ENCODE measurements at places on chromosomes 2 and 18. TPM values are rescaled to one million over a fixed set of nuclear protein-coding genes. Genes with fewer than 3 reads are reported as not detected.

DNA sequence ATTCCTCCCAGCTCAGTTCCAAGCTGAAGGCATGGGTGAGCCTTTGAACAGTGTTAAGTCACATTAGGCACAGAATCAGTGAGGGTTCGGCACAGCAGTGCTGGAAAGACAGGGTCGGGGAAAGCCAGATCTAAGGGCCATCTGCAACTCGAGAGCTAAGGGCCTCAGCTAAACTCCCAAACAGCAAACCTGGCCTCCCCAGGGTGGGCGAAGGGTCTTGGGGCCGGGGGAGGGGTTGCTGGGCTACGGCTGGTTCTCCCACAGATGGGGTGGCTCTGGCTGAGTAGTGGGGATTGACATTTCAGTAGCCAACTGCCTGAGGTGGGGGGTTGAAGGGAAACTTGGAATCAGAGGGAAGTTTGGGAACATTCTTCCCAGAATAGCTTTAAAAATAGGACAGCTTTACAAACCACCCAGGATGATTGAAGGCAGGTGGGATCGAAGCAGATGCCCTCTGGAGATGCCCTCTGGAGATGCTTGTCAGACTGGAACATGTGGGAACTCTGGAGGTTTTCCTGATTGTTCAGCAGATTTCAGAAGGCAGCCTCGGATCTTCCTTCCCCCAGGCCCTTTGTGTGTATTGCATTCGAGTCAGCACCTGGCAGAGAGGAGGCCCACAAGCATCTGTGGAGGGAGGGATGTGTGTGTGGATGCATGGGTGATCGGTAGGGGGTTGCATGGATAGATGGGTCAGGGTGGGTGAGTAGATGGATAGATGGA is 156.4 kb downstream of the SMAD7 start:
- H3K27ac ChIP-seq, result no peak overlapping the region
- no peaks in the 10 kb centered on the region for H3K27me3 ChIP-seq
- no peaks in the 10 kb centered on the region for H3K4me1 ChIP-seq
- no peak for DNase-seq

Gene COL4A4
- not detected for total RNA-seq

GRCh38 chr18:39019989-39020388 is 1454.4 kb upstream of the CELF4 start:
- H3K4me1 ChIP-seq, result no peaks in the 10 kb centered on the region
- H3K27ac ChIP-seq, result no peak overlapping the region
- no peak overlapping the region for H3K4me3 ChIP-seq
- H3K27me3 ChIP-seq, result no peaks in the 10 kb centered on the region

GRCh38 chr18:76855594-76855993 is 33.2 kb downstream of the ZNF236 start:
- no peak for DNase-seq
- no peak overlapping the region for H3K27ac ChIP-seq
- no peak overlapping the region for H3K4me3 ChIP-seq
- H3K27me3 ChIP-seq, result no peaks in the 10 kb centered on the region

Gene MAIP1
- 27.5 TPM for total RNA-seq

- no peak overlapping the region for H3K4me3 ChIP-seq
- H3K27me3 ChIP-seq, result no peaks in the 10 kb centered on the region
- DNase-seq, result no peak
- peaks cover 16% of the 10 kb centered on the region for H3K4me1 ChIP-seq
Measured at GRCh38 chr2:174026122-174026845, 61.1 kb upstream of the SP3 start.

DNA sequence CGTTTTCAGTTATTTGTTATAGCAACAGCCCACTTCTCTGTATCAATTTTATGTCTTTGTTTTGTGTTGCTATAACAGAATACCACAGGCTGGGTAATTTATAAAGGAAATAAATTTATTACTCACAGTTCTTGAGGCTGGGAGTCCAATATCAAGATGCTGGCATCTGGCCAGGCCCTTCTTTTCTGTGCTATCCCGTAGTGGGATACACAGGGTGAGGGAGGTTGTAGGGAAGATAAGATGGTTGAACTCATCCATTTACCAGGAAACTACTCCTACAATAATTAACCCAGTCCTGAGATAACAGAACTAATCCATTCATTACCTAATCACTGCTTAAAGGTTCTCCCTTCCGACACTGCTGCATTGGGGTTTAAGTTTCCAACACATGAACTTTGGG is 220.7 kb downstream of the TPGS2 start:
- H3K27ac ChIP-seq, result no peak overlapping the region
- H3K4me1 ChIP-seq, result no peaks in the 10 kb centered on the region
- peaks cover 3% of the 10 kb centered on the region for H3K27me3 ChIP-seq
- DNase-seq, result no peak

DNA sequence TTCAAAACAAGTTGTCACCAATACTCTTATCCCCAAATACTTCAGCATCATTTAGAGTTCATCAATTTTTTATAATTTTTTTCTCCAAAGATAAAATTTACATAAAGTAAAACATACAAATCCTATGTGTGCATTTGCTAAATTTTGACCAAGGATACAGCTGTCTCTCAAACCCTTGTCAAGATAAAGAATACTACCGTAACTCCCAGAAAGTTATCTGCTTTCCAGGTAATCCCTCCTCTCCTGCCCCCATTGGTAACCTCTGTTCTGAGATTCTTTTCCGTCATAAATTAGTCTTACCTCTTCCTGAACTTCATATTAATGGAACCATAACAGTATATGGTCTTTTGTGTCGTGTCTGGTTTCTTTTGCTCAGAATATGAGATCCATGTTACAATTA is 49.2 kb downstream of the BCL2L11 start:
- DNase-seq, result no peak
- no peak overlapping the region for H3K4me3 ChIP-seq
- H3K4me1 ChIP-seq, result peaks cover 24% of the 10 kb centered on the region

DNA sequence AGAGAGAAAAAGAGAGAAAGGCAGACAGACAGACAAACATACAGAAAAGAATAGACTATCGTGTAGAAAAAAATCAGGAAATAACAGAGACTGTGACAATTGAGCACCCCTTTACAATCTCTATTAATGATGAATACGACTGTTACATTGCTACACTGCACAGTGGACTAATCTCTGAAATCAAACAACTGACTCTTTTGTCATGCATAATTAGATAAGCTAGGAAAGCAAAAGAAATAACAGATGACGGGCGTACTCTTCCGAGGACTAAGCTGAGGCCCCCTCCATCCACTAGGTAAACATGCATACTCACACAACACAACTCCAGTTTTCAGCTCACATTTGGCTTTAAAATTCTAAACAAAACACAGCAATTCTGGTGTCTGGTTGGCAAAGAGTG is 267.0 kb downstream of the NOL4 start:
- no peak for DNase-seq
- no peaks in the 10 kb centered on the region for H3K27me3 ChIP-seq
- H3K4me3 ChIP-seq, result no peak overlapping the region
- no peak overlapping the region for H3K27ac ChIP-seq
- no peaks in the 10 kb centered on the region for H3K4me1 ChIP-seq

Gene CAPN14
- 0.64 TPM for total RNA-seq

GRCh38 chr2:29056452-29056851 is 17.9 kb downstream of the PCARE start:
- peaks cover 19% of the 10 kb centered on the region for H3K4me1 ChIP-seq
- H3K27ac ChIP-seq, result no peak overlapping the region
- no peak overlapping the region for H3K4me3 ChIP-seq
- no peaks in the 10 kb centered on the region for H3K36me3 ChIP-seq

Gene SMC6
- 26.3 TPM for total RNA-seq

DNA sequence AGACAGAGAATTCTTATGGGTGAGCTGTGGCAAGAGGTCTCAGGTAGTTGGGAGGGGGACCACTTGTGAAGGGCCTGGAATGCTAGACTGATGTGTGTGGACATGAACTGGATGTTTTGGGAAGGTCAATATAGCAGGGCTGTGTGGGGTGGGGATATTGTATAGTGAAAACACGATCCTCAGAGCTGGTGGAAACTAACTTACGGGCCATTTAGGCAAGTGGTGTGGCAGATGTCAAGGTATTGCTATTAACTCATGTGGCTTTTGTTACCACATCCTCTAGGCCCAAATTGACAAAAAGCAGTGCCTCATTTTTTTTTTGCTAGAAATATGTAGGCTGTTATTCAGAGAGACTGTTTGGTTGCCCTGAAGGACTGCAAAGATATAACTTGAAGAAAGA is 8.0 kb upstream of the GALNT1 start:
- H3K36me3 ChIP-seq, result no peaks in the 10 kb centered on the region
- H3K4me1 ChIP-seq, result peaks cover 25% of the 10 kb centered on the region
- DNase-seq, result no peak
- no peak overlapping the region for H3K27ac ChIP-seq
- H3K27me3 ChIP-seq, result peaks cover 4% of the 10 kb centered on the region

Gene ITSN2
- total RNA-seq, result 49.6 TPM

DNA sequence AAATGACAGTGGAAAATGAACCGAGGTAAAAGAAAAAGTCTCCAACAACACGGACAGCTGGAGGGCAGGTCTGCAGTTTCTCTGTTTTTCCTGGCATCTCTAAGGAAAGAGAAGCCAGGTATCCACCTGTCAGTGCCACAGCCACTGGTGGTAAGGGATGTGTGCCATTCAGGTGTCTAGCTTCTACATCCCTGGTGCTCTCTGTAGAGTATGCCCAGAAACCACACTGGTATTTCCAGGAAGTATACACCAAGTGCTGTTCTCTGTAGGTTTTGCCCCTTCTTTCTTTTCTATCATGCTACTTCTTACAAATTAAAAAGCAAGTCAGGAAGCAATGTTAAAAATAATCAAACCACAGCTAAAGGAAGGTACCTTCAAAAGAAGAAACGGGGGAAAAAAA is 7.6 kb upstream of the AGFG1 start:
- peaks cover 1% of the 10 kb centered on the region for H3K36me3 ChIP-seq
- peak overlapping the region; percentile 61 for H3K4me3 ChIP-seq
- peak; percentile 30 for DNase-seq
- H3K27ac ChIP-seq, result peak overlapping the region; percentile 95
- H3K27me3 ChIP-seq, result no peaks in the 10 kb centered on the region

GRCh38 chr2:6036211-6036610 is 344.0 kb downstream of the SOX11 start:
- H3K27ac ChIP-seq, result no peak overlapping the region
- H3K27me3 ChIP-seq, result no peaks in the 10 kb centered on the region
- H3K4me1 ChIP-seq, result no peaks in the 10 kb centered on the region
- H3K4me3 ChIP-seq, result no peak overlapping the region
- DNase-seq, result no peak

- H3K4me3 ChIP-seq, result no peak overlapping the region
- no peaks in the 10 kb centered on the region for H3K27me3 ChIP-seq
- H3K27ac ChIP-seq, result no peak overlapping the region
- H3K4me1 ChIP-seq, result peaks cover 12% of the 10 kb centered on the region
- no peak for DNase-seq
Measured at GRCh38 chr2:70002241-70002899, 40.9 kb upstream of the ASPRV1 start.

- no peaks in the 10 kb centered on the region for H3K36me3 ChIP-seq
- H3K27ac ChIP-seq, result no peak overlapping the region
- peaks cover 3% of the 10 kb centered on the region for H3K4me1 ChIP-seq
- peak; percentile 42 for DNase-seq
Measured at GRCh38 chr2:38274286-38275276, 102.5 kb downstream of the ATL2 start.

Gene CCDC148
- 0.23 TPM for total RNA-seq

Gene TLX2
- total RNA-seq, result 0.18 TPM

DNA sequence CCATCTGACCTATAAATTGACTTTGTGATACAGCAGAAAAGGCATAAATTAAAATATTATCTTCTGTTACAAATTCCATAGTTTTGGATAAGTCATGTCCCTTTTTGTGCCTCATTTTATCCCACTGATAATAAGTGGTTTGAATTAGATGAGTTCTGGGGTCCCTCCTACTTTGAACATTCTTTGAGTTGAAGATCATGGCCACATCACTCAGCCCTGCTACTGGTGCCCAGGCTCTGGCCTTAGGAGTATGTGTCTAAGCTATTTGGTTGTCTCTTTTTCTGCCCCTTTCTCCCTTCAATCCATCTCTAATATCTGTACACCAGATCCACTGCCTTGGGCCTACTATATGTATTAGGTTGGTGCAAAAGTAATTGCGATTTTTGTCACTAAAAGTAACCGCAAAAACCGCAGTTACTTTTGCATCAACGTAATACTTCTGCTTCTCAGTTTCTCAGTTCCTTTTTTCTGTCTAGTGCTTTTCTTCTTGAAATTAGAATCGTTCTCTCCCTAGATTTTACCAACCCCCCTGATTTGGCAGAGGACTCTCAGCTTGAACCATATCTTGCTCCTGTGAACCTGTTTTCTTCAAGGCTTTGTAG is 362.5 kb upstream of the TNP1 start:
- peaks cover 8% of the 10 kb centered on the region for H3K36me3 ChIP-seq
- H3K4me3 ChIP-seq, result peak overlapping the region; percentile 44
- peak overlapping the region; percentile 52 for H3K27ac ChIP-seq
- peaks cover 34% of the 10 kb centered on the region for H3K4me1 ChIP-seq

DNA sequence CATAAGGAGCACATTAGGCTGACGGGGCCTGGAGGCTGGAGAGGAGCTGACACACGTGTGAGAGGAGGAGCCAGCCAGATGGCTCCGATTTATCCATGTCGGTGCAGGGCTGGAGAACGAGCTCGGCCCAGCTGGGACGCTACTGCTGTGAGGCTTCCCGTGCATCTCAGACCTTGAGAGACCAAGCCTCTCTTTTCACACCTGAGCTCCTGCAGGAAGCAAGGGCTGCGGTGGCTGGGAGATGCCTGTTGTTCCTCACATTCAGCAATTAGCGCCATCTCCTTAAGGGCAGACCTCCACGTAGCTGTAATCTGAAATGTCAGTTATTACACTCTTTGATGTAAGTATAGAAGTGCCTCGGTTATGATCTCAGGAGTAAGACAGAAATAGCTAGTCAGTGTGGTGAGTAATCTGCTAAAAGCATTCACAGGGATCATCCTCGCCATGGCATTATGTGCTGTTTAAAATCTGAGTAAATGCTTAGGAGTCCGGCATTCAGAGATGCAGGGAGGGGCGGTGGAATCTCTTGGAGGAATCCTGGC is 107.9 kb downstream of the PRKCE start:
- DNase-seq, result no peak
- no peak overlapping the region for H3K27ac ChIP-seq
- no peak overlapping the region for H3K4me3 ChIP-seq
- H3K36me3 ChIP-seq, result no peaks in the 10 kb centered on the region
- H3K27me3 ChIP-seq, result no peaks in the 10 kb centered on the region

DNA sequence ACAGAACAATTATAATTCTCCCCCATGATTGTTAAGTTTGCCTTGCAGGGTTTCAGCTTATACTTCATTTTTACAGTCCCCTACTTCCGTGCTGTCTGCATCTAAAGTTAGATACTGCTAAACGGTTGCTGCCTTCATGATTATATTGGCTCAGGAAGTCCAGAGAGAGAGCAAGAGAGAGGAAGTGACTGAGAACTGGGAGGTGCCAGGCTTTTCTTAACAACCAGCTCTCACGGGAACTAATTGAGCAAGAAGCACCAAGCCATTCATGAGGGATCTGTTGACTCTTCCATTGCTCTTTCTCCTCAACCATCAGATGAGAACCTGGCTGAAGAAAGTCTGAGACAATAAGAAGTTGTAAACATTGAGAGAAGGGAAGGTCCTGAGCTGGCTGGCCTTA is 125.5 kb upstream of the SIX2 start:
- no peak for DNase-seq
- H3K36me3 ChIP-seq, result no peaks in the 10 kb centered on the region
- H3K27ac ChIP-seq, result no peak overlapping the region
- no peak overlapping the region for H3K4me3 ChIP-seq
- H3K4me1 ChIP-seq, result no peaks in the 10 kb centered on the region
- peaks cover 9% of the 10 kb centered on the region for H3K27me3 ChIP-seq

Gene HOXD13
- total RNA-seq, result not detected

- H3K27me3 ChIP-seq, result peaks cover 4% of the 10 kb centered on the region
- no peaks in the 10 kb centered on the region for H3K36me3 ChIP-seq
- DNase-seq, result no peak
- no peak overlapping the region for H3K27ac ChIP-seq
- no peak overlapping the region for H3K4me3 ChIP-seq
Measured at GRCh38 chr18:22185273-22185672, 15.9 kb downstream of the GATA6 start.
